Effector CD4-positive, alpha-beta T cell (primary cell): ENCODE measurements at places on chromosomes 1 and 21.
A peak's percentile ranks its signal among the peaks of the same experiment; 100 is the strongest.

GRCh38 chr1:172909606-172910326 is 141.0 kb downstream of the TNFSF18 start:
- no peak for DNase-seq

DNA sequence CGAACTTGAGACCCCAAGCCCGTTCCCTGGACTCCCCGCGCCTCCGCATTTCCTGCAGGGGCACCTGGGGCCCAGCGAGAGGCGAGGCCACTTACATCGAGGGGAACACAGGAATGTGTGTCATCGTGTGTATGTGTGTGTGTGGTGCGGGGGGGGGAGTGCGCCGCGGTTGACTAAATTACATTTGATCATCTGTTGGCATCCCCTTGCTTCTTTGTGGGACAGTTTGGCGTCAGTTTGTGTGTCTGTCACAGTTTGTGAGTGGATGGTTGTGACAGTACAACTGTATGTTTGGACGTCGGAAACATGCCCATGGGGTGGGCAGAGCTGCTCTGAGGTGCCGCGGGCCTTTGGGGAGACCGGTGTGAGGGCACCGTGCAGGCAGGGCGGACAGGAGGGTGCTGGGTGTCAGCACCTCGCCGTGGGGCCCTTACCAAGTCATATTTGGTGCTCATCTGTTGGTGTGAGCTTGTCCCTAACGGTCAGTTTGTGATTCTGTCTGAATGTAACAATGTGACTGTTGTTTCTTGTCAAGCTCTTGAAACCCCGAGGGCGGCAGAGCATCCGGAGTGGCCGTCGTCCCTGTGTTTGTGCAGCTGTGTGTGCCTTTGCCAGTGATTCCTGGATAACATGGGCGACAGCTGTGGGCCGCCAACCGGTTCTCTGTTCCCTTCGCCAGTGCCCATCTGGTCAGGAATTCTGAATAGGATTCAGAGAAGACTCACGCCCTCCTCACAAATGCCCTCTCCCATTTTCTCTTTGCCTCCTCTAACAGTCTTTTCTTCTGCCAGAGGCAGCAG is 899 bp downstream of the OPRD1 start:
- no peak for DNase-seq

GRCh38 chr1:101051688-101052638 is 26.4 kb upstream of the DPH5 start:
- no peak for DNase-seq

DNA sequence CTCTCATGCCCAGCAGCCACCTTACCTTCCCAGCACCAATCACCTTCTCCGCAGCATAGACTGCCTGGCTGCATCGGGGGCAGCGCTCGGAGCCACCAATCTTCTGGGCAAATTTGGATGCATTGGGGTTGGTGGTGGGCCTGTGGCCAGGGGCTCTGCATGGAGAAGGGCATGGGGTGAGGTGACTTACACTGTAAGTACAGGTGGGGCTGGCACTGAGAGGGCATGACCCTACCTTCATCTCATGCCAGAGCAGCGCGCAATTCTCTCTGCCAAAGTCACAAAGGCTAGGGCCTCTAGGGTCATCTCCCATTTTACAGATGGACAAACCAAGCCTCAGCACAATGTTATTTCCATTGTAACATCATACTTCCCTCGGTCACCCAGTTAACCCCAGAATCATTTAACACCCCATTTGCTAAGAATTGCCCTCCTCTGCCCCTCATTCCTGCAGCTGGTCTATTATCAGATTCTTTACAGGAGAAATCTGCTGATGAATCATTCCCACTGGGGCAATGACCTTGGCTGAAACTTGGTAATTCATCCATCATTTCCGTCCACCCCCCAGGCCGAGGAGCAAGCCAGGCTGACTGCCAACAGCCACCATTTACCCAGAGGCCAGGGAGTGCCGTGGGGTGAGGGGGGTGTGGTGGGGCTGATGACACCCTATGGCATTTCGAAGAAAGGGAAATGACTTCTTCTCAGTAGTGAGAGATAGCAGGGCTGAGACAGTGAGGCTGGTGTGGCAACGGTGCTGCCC is 17.9 kb downstream of the CSRP1 start:
- no peak for DNase-seq

- no peak for DNase-seq
These were observed 55.3 kb upstream of the BOLA1 start for GRCh38 chr1:149844101-149844500.

- no peak for DNase-seq
These were observed 4.5 kb upstream of the FAM177B start for GRCh38 chr1:222732216-222733159.

DNA sequence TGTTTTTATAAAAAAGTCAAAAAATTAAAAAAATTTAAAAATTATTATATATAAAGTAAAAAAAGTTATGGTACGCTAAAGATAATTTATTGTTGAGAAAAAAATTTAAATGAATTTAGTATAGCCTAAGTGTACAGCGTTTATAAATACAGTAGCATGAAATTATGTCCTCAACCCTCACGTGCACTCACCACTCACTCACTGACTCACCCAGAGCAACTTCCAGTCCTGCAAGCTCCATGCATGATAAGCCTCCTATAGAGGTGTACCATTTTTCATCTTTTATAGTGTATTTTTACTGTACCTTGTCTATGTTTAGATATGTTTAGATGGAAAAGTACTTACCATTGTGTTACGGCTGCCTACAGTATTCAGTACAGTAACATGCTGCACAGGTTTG is 5.1 kb downstream of the DISC1 start:
- DNase-seq: no peak

GRCh38 chr1:50452700-50453099 is 29.5 kb upstream of the DMRTA2 start:
- DNase-seq: no peak

DNA sequence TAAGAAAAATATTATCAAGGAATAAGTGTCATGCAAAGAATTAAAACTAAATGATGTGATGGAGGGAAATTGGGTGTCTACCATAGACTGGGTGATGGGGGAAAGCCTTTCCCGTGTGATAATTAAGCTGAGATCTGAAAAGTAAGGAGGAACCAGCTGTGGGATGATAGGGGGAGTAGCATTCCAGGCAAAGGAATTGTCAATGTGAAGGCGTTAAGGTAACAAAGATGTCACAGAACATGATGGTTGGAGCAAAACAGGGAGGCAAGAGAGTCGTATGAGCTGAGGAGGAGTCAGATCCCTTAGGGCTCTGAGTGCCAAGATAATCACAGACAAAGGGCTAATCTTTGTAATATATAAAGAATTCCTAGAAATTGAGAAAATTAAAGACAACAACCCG is 170.1 kb downstream of the CDC7 start:
- DNase-seq: no peak

DNA sequence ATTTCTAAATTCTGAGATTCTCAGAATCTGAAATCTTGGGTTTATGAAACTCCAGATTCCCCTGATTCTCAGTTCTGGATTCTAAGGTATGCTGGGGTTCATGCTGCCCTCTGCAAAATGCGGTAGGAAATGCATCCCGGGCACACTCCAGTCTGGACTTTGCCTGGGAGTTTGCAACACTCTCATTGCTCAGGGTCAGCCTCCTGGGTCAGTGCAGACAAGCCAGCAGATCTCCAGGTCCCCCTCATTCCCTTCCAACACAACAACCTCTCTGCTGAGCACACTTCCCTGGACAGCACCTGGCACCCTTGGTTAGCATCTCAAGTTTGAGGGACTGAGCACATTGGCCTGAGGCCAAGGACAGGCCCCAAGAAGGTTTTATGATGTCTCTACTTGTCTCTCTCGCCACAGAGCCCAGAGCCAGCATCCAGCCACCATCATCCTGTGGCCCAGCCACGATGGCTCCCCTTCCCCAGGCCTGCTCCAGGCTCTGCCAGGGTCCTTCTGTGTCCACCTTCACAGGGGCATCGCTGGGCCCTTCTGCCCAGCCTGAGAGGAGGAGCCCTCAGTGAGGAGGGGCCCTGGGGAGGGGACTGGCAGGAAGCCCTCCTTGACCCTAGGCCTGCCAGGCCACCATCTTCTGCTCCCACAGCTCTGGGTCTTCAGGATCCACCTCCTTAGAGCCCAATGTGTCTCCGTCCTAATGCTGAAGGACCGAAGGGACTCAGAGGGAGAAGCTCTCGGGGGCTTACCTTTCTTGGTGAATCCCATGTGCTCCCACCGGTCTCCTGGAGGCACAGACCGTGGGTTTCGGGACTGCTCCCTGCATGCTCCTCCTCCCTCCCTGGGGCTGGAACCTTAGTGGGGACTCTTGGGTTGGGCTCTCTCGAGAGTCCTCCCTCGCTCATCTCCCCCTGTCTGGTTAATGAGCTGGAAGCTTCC is 550.7 kb downstream of the PTPRU start:
- no peak for DNase-seq

- no peak for DNase-seq
These were observed 22.0 kb downstream of the SYT6 start for GRCh38 chr1:114131526-114132220.

- no peak for DNase-seq
These were observed 19.8 kb downstream of the TNFRSF1B start for GRCh38 chr1:12186679-12186985.

DNA sequence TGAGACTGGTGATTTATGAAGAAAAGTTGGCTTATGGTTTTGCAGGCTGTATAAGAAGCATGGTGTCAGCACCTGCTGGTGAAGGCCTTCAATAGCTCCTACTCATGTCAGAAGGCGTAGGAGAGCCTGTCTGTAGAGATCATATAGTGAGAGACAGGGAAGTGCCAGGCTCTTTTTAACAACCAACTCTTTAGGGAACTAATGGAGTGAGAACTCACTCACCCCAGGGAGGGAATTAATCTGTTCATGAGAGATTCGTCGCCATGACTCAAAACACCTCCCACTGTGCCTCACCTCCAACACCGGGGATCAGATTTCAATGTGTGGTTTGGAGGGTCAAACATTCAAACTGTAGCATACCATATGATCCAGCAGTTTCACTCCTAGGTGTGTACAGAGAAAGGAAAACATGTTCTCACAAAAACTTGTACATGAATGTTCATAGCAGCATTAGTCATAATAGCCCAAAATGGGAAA is 72.6 kb downstream of the TTC3 start:
- DNase-seq: no peak

GRCh38 chr1:160419150-160419837 is 18.9 kb downstream of the VANGL2 start:
- DNase-seq: no peak

DNA sequence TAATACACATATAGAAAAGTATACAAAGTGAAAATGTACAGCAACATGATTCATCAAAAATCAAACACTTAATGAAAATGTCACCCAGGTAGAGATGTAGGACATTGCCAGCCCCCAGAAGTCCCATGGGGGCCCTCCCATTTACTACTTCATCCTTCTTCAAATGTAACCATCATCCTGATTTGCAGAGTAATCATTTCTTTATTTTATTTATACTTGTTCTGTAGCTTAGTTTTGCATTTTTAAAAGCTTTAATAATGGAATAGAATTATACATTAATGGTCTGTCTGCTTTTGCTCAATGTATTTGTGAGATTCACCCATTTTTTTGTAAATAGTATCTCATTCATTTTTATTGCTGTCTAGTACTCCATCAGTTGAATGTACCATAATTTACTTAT is 96.8 kb upstream of the CD55 start:
- DNase-seq: no peak

DNA sequence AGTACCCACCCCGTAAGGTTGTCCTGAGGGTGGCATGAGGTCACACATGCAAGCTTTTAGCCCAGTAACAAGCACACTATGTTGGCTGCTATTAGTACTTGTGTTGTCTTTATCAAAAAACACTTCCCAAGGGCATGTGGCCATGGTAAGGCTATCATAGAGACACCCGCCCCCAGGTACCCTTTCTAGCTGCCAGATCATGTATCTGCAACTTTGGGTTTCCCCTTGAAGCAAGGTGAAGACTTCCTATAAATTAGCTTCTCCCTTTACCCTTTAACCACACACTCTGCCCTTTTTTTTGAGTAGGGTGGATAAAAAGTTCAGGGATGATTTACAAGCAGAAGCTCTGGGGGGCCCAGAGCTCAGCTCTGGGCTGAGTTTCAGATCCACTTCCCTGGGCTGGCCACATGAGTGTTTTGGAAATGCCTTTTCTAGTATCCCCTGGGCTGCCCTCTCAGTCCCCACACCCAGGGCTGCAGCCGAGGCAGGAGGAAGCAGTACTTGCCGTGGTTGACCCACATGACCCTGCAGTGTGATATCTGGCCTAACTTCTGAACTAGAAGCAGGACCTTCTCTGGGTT is 2.0 kb downstream of the ZDHHC18 start:
- no peak for DNase-seq

- DNase-seq: no peak
These were observed 36.0 kb upstream of the SLC19A1 start for GRCh38 chr21:45578176-45578801.

GRCh38 chr1:37602750-37603694 is 7.3 kb upstream of the GNL2 start:
- DNase-seq: peak; percentile 29

DNA sequence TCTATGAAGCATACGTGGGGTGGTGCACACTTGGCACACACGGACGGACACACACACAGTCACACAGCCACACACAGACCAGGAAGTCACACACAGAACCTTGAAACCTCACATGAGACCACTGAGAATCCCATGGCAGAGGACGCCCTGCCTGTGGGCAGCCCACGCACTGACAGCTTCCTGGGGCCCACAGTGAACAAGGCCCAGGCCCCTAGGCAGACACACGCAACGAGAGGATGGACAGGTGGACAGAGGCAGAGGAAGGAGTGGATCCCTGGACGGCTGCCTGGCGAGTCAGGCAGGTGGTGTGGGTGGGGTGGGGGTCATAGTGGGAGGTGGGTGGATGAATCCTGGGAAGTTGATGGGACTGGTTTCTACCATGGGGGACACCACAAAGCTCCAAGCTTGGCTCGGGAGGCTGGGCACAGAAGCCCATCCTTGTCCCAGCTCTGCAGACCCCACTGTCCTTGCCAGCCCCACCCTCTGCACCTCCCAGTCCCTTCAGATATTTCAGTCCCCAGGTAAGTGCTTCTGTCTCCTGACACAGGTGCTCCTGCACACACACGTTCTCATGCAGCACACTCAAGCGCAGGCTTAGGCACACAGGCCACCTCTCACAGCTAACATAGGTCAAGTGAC is 49.1 kb downstream of the WNT9A start:
- no peak for DNase-seq

DNA sequence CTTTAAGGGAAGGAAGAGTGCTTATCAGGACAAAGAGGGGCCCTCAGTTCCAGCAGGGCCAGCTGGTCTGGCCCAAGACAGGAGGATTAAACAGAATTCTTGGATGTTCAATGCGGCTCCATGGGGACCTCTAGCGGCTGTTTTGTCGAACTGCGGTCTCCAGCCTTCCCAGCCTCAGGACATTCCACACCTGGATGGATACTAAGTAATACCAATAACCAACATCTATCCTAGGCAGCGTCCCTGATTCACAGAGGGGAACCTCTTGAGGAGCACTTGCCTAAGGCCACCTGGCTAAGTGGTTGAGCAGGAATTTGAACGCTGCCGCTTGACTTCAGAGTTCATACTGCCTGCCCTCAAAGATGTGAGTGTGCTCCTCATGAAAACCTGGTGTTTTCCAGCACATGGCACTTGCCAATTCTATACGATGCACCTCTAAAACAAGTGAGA is 15.5 kb upstream of the CD247 start:
- DNase-seq: peak; percentile 48

DNA sequence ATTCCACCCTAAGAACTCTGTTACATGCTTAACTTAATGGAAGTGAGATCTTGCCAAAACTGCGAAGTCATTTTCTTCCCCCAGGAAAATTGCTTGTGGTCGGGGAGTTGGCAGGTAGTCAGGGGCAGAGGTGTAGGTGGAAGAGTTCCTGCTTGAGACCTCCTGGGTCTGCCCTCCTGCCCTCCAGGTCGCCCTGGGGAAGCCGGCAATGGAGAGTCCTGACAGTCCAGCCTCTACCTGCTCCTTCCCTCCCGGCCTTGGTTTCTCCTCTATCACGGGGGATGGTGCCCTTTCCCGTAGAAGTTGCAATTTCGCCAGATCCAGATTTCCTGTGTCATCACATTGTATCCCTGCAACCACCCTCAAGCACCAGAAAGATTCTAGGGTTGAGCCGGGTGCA is 463.8 kb downstream of the MATN1 start:
- no peak for DNase-seq
